ENCODE measurements at places on chromosomes 11 and 22.

GRCh38 chr11:4713241-4713640 is 8.7 kb downstream of the MMP26 start:
- DNase-seq = no peak

DNA sequence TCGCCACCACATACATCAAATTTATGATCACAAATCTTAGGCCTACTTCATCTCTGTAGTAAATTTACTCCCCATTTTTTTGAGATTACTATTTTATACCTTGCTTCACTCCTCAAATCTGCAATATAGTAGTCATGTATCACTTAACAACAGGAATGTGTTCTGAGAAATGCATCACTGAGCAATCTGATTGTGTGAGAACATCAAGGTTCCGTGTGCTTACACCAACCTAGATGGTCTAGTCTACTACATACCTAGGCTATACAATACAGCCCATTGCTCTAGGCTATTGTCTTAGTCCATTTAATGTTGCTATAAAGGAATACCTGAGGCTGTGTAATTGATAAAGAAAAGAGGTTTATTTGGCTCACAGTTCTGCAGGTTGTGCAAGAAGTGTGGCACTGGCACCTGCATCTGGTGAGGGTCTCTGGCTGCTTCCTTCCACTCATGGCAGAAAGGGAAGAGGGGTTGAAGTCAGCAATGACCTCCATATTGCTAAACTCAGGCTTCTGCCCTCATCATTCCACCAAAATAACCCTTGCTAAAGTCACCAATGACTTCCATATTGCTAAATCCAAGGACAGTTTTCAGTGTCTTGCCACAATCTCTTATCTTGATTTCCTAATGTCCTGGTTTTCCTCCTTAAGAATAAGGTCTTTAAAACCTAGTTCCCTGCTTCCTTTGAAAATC is 140.3 kb downstream of the RBFOX2 start:
- DNase-seq = no peak

DNA sequence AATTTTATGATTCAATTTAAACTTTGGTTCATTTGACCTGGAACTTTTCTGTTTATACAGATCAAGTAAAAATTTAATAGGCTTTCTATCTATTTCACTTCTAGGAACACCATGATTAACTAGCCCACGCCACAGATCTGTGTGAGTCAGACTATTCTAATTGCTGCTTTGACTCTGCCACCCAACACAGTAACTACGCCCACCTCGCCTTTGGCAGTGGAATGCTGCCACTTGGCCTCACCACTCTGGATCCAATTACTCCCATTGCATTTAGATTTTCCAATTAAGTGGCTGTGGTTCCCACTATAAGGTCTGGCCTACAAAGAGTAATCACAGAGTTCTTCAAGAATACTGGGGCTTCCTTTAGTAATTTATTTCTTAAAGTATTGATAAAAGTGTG is 46.6 kb upstream of the LIN7C start:
- no peak for DNase-seq

DNA sequence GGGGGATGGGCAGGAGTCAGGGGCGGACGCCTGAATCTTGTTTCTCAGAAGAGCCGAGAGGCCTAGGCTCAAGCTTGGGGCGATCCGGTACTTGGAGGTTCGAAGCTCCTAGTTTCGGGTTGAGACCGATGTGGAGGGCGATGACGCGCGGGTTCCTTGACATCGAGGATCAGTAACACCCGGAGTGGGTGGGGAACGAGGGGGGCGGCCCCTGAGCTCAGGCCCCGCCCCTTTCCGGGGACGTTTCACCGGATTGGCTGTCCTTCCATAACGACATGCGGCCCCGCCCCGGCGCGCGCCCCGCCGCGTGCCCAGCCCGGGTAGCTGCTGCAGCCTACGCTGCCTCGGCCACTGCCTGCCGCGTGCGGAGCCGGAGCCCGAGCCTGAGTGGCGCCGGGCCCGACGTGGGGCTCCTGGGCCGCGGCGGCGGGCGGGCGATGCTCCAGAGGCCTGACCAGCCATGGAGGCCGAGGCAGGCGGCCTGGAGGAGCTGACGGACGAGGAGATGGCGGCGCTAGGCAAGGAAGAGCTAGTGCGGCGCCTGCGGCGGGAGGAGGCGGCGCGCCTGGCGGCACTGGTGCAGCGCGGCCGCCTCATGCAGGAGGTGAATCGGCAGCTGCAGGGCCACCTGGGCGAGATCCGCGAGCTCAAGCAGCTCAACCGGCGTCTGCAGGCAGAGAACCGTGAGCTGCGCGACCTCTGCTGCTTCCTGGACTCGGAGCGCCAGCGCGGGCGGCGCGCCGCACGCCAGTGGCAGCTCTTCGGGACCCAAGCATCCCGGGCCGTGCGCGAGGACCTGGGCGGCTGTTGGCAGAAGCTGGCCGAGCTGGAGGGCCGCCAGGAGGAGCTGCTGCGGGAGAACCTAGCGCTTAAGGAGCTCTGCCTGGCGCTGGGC is at the start of gene CCDC85B:
TSS of gene CCDC85B (plus strand) at position 350 of the 895 bp plus-strand sequence. CDS start at position 461, 111 bp downstream.
- peak; percentile 97 for DNase-seq

- no peak for DNase-seq
These were observed 165.9 kb upstream of the NCAM1 start for GRCh38 chr11:112795142-112795815.

DNA sequence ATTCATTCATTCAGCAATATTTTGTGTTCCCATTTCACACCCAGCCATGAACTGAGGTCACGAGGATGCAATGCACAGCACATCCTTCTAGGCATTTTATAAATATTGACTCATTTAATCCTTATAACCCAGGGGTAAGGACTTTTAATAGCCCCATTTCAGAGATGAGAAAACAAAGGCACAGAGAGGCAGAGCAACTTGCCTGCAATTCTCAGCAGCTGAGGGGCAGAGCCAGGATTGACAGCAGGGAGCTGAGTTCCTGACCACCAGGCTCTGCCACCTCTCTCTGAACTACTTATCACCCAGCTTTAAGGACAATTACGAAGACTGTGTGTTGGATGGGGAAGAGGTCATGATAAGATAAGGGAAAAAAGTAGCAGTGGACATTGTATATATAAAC is 12.8 kb upstream of the FGF3 start:
- DNase-seq = no peak

GRCh38 chr11:120403966-120404365 is 67.8 kb downstream of the ARHGEF12 start:
- DNase-seq = no peak

DNA sequence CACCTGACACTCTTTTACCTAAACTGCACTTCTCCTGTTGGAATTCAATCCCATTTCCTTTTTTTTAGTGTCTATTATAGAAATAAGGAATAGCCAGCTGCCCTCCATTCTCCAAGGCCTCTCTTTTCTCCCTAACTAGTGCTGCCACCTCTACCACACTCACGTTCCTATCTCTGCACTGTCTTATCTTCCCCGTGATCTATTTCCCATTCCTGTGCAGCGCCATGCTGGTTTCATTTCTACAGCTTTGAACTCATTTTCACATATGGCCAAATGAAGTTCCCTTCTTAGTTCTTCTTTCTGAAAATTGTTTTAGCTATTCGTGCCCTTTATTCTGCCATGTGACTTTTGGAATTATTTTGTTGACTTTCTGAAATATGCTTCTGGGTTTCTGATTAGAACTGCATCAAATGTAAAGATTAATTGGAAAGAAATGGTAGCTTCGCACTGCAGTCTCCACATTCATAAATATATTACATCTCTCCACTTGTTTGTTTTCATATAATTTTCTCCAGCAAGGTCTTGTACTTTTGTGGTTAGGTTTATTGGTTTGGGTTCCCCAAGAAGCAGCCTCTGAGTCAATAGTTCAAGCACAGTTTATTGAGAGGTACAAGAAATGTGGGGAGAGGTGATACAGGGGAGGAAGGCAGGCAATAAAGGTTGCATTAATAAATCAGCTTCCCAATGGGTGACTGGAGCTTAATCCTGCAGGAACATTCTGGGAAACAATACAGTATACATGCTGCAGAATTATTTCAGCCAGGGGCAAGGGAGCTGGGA is 43.7 kb upstream of the DRD2 start:
- no peak for DNase-seq

GRCh38 chr22:37744589-37744988 is 47.7 kb downstream of the TRIOBP start:
- no peak for DNase-seq

- no peak for DNase-seq
These were observed 70.7 kb upstream of the THY1 start for GRCh38 chr11:119493712-119494111.

- no peak for DNase-seq
These were observed 27.2 kb downstream of the VSTM5 start for GRCh38 chr11:93823210-93823609.

DNA sequence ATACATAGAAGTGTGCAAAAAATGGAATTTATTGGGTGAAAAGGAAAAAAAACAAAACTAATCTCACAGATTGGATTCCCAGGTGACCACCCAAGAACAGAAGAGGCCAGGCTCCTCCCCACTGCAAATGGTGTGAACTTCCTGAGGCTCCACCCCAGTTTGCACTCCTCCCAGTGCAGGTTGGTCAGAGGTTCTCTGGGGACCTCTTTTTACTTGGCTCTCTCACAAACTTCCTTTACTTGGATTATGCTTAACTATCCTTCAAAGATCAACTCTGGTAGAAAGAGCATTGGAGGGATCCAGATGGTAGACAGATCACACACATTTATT is 138.9 kb upstream of the CCDC90B start:
- no peak for DNase-seq

GRCh38 chr22:50047346-50047745 is 10.8 kb downstream of the TTLL8 start:
- DNase-seq = no peak

GRCh38 chr22:45752036-45752435 is 80.4 kb downstream of the ATXN10 start:
- no peak for DNase-seq

DNA sequence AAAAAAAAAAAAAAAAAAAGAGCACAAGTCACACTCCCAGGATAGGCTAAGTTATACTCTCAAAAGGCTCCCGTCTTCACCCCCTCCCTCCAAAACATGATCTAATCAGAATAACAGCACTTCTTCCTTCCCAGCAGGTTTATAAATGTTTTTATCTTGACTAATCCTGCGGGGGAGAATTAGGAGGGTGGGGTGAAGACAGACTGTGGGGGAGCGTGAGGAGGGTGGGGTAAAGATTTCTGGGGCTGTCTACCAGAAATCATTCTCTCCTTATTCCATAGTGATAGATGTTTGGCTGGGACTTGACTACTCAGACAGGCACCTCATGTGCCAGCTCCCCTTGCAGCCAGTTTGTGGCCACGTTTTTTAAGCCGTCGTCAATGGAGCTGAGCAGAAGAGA is 17.0 kb downstream of the KCNE3 start:
- DNase-seq = no peak

- no peak for DNase-seq
These were observed 23.7 kb upstream of the CBX7 start for GRCh38 chr22:39176143-39176713.

DNA sequence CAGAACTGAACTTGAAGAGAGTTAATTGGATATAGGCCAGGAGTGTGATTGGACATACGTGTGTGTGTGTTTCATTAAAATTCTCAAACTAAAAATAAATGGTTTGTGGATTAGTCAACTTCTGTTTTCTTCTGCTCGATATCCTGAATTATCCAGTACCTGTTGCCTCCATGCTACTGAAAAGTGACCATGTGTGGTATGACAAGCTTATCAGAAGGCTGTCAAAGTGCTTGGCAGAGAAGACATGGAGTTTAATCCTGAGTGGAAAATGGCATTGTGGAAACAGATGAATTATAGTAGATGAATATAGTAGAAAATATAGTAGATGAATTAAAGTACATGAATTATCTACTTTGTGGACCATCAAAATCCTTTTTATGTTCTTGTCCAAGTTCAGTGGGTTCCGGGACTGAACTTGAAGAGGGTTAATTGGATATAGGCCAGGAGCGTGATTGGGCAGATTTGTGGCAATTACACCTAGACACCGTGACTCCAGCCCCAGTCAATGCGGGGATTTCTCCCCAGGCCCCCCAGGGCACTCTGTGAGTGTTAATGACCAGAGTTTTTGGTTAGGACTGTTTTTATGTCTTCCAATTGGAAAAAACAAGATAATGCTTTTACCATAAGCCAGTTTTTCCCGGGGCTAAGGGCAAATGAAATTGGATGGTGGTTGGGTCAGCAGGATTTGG is 30.1 kb downstream of the GRAMD1B start:
- DNase-seq = no peak

DNA sequence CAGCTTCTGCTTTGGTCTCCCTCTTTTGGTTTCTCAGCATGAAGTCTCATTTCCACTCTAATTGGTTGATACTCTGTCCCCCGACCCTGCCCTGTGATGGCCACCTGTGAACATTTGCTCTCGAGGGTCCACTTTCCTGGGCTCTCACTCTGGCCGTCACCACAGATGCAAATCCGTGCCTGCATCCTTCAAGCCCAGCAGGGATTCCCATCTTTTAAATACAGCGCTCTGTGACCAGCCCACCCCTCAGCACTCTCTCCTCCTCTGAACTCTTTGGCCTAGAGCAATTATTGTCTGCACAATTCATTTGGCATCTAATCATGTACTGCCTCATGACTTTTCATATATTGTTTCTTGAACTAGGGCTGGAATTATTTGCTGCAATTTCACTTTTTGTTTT is 26.0 kb downstream of the PKNOX2 start:
- no peak for DNase-seq

DNA sequence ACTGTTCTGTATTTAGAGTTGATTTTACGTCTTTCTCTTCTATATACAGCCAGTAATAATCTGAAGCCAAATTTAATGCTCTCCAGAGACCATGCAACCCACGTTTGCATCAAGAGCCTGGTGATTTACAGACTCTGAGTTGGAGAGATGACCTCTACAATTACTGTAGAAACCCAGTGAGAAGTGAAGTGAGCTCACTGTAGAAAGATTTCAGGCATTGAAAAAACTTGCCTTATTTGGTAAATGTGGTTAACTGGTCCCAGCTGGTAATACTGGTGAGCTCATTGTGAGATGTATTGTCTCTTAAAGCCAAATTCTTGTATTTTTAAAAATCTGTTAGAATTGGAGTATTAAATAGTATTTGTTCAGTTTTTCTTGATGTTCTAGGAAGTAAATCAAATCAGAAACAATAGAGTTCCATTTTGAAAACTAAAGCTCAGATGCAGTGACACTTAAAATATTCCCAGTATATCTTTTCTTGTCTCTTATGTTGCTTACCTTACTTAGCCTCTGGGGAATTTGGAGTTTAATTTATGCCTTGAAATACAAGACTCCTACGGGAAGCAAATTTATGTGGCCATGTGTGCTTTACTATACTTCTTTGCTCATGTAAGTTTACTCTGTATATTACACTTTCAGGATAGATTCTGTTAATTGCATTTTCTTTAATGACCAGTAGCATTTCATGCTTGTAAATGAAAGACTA is 189.9 kb downstream of the ARHGAP42 start:
- no peak for DNase-seq

GRCh38 chr11:70944636-70945035 is 307.7 kb downstream of the SHANK2 start:
- no peak for DNase-seq

DNA sequence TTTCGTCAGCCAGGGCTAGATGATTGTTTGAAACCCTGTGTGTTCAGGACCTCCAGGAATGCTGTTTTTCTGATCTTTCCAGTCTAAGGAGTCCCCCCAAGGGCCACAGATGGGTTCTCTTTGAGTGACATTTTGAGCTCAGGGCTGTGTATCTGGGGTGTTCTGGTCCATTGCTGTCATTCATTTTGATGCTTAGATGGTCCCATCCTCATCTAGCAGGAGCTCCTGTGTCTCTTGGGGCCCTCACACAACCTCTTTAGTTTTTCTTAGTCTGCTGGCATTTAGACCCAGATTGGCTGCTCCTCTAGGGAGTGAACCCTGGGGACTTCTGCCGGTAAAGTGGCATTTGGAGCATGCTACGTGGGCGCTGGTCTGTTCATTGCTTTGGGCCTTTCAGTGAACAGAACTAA is 39.1 kb downstream of the MED15 start:
- DNase-seq = no peak

Data from activated CD4-positive, alpha-beta T cell treated with anti-CD3 and anti-CD28 coated beads, Interleukin-2, amount 50 U/mL, for 4 hours (primary cell).